Osteoblast (primary cell): ENCODE measurements at places on chromosomes 11 and 22.
A peak's percentile ranks its signal among the peaks of the same experiment; 100 is the strongest.

- no peak for DNase-seq
These were observed 25.8 kb upstream of the WNT11 start for GRCh38 chr11:76232026-76232665.

DNA sequence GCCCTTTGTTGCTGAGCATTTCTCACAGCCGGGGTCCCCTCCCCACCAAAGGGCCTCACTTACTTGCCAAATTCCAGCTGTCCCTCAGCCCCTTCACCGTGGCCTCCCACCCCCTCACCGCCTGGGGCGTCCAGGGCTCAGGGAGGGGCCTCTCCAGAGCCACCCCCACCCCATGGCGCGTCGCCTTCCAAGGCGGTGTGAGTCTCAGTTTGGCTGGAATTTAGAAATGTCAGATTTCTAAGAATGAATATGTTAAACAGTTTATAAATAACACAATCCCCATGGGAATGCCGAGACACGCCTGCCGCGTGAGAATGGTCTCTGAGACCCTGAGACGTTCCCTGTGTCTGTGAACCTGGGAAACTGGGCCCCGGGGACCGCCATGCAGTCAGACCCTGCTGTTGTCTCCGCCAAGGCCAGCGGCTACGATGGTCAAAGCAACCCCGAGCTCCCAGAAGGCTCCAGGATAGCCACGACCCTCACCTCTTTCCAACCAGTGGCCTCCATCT lies 28.9 kb downstream of the CELSR1 start:
- peak; percentile 70 for DNase-seq

DNA sequence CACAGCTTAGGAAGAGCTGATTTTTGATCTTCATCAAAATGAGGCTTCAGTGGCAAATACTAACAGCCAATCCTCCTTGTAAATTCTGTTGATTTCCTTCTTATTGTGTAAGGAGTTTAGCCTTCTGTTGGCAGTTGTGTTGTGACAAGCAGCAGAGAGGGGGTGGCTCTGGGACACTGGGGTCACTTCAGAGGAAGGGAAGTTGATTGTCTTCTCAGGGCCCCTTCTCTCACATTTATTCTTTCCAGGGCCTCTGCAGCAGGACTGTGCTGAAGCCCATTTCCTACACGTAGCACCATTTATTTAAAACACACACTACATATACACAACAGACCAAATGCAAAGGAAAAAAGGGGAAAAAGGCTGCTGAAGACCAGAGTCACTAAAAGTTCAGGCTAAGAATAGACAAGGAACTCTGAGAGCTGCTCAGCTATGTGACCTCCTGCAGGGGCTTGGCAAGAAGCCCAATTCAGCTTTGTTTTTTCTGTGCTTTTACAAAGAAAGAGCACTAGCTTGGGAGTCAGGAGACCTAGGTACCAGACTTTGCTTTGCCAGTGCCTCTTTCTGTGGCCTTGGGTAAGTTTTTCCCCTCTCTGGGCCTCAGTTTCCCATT lies 28.3 kb upstream of the UPB1 start:
- no peak for DNase-seq

DNA sequence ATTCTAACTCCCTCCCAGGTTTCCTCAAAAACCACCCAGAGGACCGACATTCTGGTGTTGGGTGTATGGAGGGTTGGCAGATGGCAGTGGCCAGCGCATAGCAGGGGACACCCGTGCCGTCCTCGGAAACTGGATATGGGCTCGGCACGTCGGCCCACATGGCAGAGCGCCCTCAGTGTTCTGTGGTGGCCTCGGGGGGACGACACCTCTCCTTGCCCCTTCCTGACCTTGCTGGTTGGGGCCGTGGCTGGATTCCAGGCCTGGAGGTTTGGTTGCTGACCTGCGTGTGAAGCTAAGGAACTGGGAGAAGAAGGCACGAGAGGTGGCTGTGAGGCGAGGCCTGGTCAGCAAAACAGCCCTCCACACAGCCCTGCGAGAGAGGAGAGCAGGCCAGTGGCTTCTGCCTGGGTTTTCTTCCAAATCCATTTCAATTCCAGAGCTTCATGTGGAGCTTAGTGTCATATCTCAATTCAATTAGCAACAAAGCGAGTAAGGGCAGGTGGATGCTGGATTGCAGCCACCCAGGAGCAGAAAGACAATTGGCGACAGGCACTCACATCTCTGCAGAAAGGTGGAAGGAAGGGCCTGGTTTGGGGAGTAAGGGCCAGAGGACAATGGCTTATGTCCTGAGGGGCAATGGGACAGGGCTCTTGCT lies 478.4 kb downstream of the BRD1 start:
- DNase-seq, result peak; percentile 37

GRCh38 chr11:94747601-94748041 lies 20.5 kb upstream of the AMOTL1 start:
- no peak for DNase-seq

- DNase-seq, result peak; percentile 4
These were observed 259.2 kb upstream of the CTSC start for GRCh38 chr11:88596786-88597185.

DNA sequence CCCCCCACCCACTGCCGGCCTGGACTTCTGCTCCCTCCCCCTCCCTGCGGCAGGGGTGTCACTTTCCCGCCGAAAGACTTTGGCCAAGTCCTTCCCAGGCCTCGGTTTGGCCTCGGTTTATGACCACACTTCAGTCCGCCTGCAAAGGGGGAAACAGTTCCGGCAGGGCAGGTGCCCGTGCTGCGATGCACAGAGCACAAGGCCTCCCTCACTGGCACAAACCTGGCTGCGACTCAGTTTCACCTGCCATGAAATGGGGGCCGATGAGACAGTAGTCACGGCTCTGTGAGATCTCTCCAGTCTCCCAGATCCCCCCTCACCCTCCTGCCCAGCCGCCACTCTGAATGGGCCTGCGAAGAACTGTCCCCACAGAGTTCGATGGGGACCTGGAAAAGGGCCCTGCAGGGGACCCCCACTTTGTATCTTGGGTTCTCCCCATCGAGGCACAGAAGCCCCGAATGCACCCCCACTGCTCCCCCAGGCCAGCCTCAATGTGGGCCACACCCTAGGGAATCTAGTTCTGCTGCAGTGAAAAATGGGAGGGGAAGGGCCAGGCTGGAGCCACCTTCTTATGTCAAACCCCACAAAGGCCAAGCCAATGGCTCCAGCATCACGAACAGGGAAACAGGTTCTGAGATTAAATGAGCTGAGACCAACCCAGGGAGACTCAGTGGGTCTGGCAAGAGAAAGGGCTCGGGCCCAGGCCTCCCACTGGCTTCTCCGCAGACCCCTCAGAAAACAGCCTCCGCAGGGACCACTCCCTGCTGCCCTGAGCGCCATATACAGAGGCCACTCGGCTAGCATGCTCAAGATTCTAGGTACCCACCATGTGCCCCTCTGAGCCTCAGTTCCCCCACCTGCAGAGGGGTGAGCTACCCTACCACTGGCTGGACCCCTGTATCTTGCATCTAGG lies 29.0 kb downstream of the ARVCF start:
- no peak for DNase-seq

DNA sequence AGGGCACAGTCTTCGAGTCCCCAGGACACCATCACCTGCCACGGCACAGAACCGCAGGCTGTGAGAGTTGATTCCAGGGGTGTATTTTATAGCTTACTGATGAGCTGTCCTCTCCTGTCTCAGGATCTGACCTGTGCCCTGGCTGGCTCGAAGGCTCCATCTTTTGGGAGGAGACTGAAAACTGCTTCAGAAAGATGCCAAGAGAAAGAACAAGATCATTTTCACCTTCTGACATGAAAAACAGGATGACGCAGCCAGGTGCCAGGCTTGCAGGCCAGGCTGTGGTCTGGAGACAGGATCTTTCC lies 2.2 kb downstream of the MRGPRD start:
- peak; percentile 60 for DNase-seq

- DNase-seq, result peak; percentile 17
These were observed 179.6 kb upstream of the PDGFD start for GRCh38 chr11:104343578-104343977.

- DNase-seq, result peak; percentile 97
These were observed 9.9 kb downstream of the LSP1 start for GRCh38 chr11:1862588-1863351.

GRCh38 chr11:33284818-33285217 lies 27.6 kb downstream of the HIPK3 start:
- no peak for DNase-seq

DNA sequence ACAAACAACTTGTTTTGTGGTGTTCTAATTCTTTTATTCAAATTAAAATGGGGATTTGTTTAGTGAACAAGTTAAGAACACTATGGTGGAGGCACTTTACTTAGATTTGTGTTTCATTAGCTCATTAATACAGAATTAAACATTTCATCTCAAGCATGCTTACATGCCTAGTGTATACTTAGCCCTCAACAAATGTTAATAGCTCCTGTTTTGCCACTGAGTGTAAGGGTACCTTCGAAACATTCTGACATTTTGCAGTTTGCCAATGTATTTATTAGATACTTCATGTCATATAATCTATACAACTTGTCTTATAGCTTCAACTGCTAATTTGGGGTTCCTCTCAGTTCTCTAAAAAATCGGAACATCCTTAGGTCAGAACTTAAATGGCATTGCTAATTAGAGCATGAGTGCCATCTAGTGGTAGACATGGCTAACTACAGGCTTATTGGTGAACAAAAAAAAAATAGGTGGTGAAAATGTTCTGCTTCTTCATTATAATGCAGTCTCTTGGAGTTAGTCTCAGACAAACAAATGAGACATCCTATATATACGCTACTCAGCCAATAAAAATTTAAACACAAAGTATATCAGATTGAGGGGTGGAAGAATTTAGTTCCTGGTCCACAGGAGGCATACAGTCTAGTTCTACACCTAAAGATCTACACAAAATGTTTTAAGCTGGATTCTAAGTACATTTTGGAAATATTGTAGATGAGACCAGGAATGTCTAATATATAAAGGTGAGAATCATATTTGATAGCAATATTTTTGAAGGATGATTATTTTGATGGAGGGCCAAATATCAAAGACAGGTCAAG lies 4.9 kb upstream of the CNTN5 start:
- DNase-seq, result peak; percentile 64

DNA sequence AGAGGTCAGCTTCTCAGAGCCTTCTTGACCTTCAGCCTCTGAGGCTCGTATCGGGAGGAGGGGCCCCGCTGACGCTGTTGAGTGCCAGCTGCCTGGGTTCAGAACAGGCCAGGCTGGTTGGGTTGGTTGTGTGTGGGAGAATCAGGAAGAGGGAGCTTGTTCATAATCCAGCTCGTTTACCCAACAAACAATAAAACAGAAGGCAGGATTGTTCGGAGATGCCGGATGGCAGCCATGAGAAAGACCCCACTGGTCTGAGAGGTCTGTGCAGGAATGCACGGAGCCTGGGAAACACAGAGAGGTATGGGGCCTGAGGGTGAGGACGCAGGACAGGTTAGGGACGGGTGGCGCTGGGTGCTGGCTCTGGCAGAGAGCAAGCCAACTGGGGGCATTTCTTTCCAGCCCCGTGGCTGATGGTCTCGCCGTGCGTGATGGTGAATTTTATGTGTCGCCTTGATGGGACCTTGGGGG lies 31.6 kb upstream of the SHANK2 start:
- DNase-seq, result peak; percentile 37

GRCh38 chr22:17754233-17754925 lies 19.9 kb downstream of the BID start:
- DNase-seq, result peak; percentile 85

GRCh38 chr11:22657101-22657694 lies 9.2 kb upstream of the GAS2 start:
- DNase-seq, result no peak

- no peak for DNase-seq
These were observed 6.6 kb upstream of the SNX32 start for GRCh38 chr11:65826984-65827735.

DNA sequence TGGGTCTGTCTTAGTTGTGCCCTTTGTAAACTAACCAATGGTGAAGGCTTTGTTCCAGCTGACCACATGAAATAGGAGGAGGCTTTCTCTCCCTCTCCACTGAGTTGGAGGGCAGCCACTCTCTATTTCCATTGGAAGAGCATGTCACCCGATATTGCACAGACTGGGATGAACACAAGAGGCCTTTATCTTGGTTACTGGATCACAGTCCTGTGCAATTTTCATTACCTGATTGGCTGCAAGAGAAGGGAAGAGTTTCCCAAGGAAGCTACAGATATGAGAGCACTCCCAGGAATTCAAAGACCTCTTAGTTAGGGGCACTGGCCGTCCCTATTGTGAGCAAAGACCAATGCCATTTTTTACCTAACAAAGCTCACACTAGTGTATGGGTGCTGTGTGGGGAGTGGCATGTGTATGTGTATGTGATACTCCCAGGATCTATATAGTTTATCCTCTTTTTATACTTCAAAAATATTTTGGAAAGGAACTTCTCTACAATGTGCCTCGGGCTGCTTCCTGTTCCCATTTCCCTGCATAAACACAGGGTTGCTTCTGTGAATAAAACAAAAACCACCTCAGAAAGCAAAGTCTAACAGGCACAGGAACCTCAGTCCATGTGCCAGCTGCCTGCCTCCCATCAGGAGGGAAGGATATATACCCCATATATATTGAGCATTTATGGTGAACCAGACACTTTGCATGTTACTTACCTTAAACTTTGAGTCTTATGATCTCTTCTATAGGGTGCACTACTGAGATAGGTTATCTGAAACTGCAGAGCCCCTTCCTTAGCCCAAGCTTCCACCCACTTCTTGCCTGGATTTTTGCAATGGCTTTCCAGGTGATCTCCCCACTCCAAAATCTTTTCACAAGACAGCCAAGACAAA lies 126.5 kb downstream of the RASSF10 start:
- peak; percentile 86 for DNase-seq

- no peak for DNase-seq
These were observed 48.6 kb downstream of the ELFN2 start for GRCh38 chr22:37378642-37379058.

GRCh38 chr22:31933406-31933805 lies 10.9 kb upstream of the YWHAH start:
- no peak for DNase-seq

DNA sequence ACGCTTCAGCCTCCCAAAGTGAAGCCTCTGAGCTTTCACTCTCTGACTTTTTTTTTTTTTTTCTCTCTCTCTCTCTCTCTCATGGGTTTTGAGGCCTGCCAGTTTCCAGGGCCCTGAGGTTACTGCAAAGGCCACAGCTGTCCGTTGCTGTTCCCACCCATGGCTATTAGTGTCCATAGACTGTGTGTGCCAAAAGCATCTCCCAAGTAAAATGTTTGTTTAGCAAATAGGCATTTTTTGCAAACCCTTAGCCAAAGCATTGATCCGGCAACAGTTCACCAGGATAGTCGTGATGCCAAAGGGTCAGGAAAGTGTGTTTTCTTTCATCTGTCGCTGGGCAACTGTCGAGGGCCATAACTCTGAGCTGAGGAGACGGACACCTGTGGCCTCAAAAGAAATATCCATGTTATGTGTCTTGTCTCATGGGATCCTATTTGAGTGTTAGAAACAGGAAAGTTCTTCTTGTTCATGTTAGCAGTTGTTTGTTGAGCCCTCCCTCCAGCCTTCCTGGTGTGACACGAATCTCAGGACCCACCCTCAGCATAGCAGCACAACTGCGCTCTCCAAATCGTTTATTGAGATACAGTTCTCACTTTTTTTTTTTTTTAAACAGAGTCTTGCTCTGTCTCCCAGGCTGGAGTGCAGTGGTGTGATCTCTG lies 18.4 kb downstream of the FADS2 start:
- DNase-seq, result no peak

DNA sequence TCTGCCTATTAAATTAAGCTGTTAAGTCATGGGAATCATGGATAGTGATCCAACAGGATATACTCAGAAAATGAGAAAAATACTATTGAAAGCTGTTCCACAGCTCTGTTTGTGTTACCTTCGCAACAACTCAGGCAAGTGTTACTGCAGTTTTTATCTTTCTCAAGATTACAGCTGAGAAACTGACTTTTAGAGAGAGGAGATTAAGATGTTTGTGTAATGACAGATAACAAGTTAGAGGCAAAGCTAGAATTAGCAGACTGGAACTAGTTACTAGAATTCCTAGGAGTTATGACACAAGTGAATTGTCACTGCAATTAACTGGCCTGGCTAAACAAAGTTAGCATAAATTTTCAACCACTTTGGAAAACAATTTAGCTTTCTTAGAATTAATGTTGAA lies 1.6 kb downstream of the SLN start:
- DNase-seq, result no peak
